ENCODE measurements at places on chromosomes 4 and X. TPM values are rescaled to one million over a fixed set of nuclear protein-coding genes. Genes with fewer than 3 reads are reported as not detected.

The RHOXF1 gene
- total RNA-seq: 0.67 TPM

The SMR3B gene
- not detected for total RNA-seq

The FSTL5 gene
- total RNA-seq: 12.3 TPM

The NOX1 gene
- total RNA-seq: not detected

GRCh38 chr4:186554539-186554913 is 841 bp downstream of the MTNR1A start:
- DNase-seq: no peak

The OPRPN gene
- not detected for total RNA-seq

The NKX3-2 gene
- not detected for total RNA-seq

DNA sequence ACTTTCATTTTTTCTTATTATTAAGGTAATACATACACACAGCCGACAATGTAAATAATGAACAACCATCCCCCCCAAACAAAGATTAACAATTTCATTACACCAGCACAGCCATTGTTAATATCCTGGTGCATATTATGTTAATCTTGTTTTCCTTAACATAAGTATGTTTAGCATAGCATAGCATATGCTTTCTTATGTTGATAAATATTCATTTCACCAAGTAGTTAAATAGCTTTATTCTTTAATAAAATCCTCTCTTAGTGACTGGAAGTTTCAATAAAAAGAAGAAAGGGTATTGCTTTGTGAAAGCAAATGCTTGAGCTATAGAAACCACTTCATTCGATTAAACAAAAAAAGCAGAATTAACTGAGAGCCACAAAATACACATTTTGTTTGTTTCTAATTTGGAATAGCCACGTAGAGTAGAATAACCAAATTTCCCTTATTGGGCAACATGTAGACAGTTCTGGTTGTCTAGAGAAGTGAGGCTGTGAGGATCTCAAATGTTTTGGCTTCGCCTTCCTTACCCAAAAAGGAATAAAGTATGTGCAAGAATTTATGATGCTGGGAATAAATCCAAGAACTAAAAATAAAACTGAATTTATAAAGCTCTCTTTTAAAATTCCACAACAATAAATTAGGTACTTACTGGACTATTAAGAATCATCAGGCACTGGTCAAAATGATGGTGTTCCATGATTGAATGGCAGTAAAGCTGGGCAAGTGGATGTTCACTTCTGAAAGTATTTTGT is 118.0 kb downstream of the PDE5A start:
- no peak for DNase-seq

DNA sequence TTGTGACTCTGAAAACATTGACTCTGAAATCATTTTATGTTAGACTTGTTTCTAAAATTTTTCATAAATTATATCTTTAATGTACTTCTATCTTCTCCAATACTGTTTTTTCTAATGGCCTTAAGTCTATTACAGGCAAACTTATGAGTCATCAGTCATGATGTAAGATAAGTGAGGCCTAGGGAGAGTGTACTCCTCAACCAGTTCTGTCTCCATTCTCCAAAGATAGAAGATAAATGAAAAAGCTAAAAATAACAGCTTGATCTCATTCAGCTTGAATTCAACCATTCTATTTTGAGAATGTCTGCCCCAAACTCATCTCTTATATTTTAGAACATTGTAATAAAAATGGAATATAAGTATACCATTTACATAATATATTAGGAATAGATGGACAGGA is 34.5 kb downstream of the STBD1 start:
- DNase-seq: no peak

GRCh38 chr4:150950657-150951288 is 64.3 kb downstream of the LRBA start:
- no peak for DNase-seq

GRCh38 chrX:28979877-28980276 is 392.6 kb downstream of the IL1RAPL1 start:
- no peak for DNase-seq

The USP51 gene
- total RNA-seq: 3.6 TPM

- DNase-seq: no peak
Observed at GRCh38 chrX:130669233-130669632, 233.8 kb downstream of the ENOX2 start.

DNA sequence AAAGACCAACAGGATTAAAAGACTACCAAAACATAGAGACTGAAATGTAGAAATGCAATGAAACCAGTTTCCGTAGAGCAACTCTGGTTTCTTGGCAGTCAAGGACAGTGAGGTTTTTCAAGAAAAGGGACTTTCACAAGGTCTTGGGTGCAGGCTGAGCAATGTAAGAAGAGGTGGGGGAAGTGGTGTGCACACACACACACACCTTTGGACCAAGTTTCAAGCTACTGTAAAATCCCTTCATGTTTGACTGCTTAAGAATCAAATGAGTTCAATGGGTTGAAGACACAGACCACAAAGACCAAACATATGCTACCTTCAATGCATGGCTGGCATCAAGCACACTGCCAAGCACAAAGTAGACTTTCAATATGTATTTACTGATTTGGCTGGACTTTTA is 17.8 kb upstream of the MCF2 start:
- no peak for DNase-seq

DNA sequence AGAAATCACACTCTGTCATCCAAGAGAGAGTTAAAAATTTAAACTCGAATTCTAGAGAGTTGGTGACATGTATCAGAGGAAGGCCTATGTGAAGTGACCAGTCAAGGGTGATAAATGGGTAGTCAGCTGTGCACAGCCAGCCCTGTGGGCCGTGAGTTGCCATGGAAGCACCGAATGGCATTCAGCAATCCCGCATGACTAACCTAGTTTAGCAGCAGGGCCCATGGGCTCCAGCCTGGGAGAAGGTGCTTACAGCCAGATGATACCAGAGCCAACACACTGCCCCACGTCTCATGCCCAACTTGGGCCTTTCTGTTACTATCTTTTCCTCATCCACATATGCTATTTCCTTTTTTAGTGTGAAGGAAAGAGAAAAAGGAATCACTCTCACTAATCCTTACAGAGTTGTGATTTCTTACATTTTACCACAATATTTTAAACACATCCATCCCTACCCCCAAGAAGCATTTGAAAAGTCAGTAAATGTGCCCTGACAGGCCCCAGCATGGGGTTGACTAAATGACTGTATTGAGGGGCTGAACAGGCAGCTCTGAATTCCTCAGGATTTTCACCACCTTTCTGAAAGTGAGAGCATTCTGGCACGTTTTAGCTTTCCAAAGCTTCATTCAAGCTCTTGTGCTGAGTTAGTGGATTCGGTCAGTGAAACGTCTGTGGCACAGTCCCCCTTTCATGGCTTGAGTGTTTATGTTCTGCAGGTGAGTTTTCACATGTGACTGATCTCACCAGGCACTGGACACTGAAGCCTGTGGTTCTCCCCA is 104.2 kb downstream of the AFF1 start:
- no peak for DNase-seq

DNA sequence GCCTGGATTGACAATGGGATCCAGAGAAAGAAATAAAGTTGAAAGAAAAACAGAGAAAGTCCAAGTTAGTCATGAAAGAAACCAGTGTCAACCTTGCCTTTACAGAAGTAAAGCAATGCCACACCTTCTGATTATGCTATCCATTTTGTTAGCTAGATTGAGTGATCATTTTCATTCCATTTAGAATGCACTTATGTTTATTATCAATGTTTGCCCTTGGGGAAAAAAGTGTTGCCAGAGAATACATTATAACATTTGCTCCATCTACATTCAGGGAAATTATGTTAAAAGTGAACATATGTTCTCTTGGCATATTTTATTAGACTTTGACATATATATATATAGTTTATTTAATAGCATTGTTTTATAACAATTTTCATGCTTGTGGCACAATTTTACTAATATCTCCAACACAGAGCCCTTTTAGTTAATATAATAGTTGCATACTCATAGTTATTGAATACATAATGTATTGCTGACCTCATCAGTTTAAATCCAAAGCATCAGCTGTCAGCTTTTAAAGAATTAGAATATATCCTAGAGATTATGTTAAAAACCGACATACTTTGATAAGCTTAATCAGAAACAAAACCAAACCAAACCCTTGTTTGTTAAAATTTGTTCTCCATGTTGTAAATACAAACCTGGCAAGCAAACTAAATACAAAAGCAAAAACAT is 134.2 kb downstream of the SORBS2 start:
- no peak for DNase-seq

GRCh38 chr4:68963374-68963773 is 11.8 kb upstream of the UGT2A3 start:
- no peak for DNase-seq

DNA sequence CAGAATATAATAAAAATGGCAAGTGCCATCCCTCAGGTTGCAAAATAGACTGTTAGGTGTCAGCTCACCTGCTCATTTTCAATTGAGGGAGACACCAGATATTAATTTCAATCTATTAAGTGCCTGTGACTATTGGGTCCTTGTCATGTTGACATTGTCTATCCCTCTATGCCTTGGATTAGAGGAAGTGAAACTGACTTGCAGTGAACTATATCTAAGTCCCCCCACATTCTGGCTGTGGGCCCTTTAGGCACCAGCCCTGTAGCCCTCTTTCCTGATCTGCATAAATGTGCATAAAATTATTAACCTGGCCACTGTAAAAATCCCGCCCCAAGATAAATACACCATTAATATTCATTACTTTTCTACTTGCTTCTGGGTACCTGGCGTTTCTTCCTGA is 293.0 kb upstream of the CLNK start:
- DNase-seq: no peak

The HAND2 gene
- total RNA-seq: 0.27 TPM

DNA sequence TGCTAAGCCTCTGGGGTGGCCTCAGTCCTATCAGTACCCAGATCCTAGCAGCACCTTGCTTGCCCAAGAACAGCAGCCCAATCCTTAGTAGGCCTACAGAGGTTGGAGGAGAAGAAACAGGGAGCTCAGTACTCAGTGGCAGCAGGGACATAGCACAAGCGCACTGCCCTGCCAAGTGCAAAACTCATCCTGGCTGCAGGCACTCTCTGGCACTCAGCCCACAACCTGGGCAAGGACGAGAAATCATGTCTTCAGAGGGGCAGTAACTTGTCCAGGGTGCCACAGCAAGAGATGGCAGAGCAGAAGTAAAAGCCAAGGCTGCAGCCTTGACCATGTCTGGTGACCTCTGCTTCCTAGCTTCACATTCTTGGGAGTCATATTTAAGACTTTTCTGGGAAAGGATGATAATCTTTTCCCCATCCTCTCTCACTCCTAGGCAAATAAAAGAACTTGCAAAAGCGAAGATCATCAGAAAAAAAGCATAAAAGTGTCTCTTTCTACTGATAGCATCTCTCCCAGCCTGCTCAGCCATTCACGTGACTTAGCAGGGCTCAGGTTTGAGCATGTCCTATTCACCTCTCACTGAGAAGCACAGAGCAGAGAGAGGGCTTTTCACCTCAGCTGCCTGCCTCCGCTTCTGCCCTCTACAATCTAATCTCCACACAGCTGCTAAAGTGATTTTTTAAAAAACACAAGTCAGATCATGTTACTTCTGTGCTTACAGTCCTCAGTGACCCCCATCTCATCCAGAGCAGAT is 37.2 kb upstream of the MAGEA4 start:
- no peak for DNase-seq

- no peak for DNase-seq
Observed at GRCh38 chr4:137363496-137363895, 168.8 kb downstream of the PCDH18 start.

GRCh38 chr4:80419946-80420345 is 84.4 kb downstream of the CFAP299 start:
- no peak for DNase-seq

GRCh38 chr4:124642846-124643245 is 69.7 kb downstream of the ANKRD50 start:
- DNase-seq: no peak

DNA sequence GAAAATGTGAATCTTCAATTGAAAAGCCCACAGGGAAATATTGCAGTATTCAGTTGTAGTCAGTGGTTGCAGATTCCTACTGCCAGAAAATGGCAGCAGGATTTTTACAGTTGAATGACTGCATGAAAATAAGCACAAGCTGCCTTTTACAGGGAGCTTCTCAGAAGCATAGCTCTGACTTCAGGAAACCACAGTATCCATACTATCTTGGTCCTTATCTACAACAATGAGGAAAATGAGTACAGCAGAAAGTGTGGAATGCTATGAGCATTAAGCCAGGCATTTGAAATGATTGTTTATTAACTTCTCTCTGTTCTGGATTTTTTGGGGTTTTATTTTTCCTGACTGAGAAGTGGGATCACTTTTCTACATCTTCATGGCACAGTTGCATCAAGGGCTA is 34.6 kb upstream of the PRRG1 start:
- no peak for DNase-seq

The MAP9 gene
- 15.2 TPM for total RNA-seq

- DNase-seq: no peak
Observed at GRCh38 chrX:148871422-148872160, 371.2 kb downstream of the AFF2 start.

- no peak for DNase-seq
Observed at GRCh38 chr4:41318839-41319530, 62.3 kb downstream of the UCHL1 start.

DNA sequence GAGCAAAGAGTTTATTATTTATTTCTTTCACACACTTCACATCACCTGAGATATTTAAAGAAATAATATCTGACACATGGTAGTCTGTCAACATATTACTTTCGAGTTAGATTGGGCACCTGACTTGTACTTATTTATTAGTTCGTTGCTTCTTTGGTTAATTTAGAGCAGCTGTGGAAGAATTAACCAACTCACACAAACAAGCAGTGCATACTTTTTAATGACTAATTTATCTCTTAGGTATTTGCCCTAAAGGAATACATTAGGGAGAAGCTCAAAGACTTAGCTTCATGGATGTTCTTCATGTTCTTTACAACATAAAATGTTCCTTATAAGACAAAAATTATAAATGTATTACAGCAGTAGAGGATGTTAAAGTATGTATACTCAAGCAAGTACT is 242.9 kb downstream of the ARHGAP24 start:
- no peak for DNase-seq

The SPANXB1 gene
- total RNA-seq: not detected

The SLITRK2 gene
- total RNA-seq: 10.8 TPM

DNA sequence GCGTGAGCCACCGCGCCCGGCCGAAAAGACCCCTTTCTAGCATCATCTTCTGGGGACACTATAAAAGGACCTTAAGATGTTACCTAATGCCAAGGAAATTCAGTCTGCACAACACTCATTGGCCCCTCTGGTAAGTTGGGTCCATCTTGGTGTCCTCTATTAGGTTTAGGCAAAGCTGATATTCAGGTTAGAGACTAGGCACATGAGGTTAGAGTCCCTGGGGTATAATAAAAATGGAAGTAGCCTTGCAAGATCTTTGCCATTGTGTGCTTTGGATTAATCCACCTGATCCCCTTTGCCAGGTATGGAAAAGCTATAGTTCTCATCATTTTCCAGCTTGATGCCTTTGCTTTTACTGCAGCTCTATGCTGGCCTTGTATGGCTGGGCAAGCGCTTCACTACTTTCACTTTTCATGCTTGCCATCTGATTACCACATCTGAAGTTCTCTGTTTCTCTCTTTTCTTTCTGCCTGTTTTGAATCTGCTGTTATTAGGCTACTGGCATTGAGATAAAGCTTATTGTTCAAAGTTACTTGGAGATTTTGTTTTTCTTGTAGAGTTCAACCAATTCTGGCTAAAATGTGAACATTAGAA is 5.4 kb upstream of the ADH4 start:
- DNase-seq: no peak

The SERPINA7 gene
- total RNA-seq: not detected

Data from sciatic nerve (tissue), 2 donors.